ENCODE measurements at places on chromosomes 11 and 22.

DNA sequence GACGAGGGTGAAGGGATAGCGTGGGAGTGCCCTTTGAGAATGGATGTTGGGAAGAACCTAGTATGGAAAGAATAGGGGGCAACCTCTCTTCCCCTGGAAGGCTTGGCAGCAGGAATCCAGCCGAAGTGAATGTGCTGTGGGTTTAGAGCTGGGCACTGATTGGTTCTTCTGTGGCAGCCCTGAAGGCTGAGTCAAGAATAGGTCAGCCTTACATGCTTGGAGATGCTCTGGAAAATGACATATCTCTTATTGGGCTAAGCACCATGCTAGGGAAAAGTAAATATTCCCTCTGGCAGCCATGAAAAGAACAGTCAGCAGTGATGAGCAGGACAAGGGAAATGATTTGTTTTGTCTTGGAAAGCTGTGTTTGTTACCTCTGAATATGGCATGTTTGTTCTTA, 149.5 kb downstream of the COMMD9 start:
- DNase-seq: no peak

DNA sequence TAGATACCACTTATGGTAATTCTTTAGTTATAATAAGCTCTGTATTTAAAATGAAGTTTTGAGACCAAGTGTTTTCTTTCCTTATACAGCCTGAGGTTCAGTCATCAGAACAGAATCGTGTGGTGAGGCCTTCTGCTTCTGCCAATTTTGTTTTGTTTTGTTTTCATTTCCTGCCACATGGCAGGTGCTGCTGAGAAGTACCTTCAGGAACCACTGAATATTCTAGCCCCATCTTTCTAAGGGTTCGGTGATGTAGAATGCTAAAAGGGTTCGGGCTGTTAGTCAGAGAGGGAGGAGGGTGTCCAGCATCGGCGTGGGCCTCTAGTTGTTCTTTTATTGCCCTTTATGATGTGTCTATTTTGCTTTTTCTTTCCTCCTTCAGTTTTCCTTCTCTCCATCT, 25.8 kb downstream of the TNRC6B start:
- DNase-seq: no peak

- peak; percentile 8 for DNase-seq
Measured at GRCh38 chr11:2515401-2516275, 70.8 kb downstream of the KCNQ1 start.

DNA sequence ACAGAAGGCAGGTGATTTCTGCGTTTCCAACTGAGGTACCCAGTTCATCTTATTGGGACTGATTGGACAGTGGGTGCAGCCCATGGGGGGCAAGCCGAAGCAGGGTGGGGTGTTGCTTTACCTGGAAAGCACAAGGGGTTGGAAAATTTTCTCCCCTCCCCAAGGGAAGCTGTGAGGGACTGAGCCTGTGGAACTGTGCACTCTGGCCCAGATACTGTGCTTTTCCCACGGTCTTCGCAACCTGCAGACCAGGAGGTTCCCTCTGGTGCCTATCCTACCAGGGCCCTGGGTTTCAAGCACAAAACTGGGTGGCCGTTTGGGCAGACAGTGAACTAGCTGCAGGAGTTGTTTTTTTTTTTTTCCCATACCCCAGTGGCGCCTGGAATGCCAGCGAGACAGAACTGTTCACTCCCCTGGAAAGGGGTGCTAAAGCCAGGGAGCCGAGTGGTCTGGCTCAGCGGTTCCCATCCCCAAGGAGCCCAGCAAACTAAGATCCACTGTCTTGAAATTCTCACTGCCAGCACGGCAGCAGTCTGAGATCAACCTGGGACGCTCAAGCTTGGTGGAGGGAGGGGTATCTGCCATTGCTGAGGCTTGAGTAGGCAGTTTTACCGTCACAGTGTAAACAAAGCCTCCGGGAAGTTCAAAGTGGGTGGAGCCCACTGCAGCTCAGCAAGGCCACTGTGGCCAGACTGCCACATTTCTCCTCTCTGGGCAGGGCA, 97.2 kb downstream of the JRKL start:
- peak; percentile 38 for DNase-seq

DNA sequence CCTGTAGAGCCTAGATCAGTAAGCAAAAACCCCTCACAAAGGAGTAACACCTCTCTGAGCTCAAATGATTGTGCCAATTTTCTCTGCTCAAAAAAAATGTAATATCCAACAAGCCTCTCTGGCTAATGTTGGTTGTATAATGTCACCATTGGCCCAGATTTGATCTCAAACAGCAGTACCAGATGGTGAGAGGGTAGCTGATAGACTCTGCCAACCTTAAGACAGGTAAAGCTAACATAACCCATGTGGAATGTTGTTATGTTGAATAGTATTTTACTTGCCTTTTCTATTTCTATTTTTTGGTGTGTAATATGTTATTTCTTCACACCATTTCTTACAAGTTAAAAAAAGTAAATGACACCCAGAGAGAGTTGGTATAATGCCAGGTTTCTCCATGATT, 166.7 kb upstream of the GUCY1A2 start:
- DNase-seq: no peak

DNA sequence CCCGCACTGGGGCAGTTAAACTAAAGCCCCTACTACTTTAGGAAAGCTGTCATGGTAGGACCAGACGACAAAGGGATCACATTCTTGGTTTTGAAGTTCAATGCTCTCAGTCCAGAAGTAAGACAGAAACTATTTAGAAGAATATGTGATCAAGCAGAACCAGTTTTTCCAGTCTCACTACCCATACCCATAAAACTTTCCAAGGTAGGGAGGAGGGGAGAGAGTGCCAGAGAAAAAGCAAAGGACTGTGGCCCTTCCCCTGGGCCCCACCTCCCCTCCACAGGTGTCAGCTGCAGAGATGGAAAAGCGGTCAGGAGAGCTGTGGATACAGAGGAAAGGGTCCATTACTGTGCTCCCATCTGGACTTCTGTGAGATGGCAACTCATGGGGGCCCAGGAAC, 587.1 kb downstream of the SOX6 start:
- peak; percentile 77 for DNase-seq

GRCh38 chr22:19761725-19762567, 1.4 kb downstream of the TBX1 start:
- no peak for DNase-seq

All from body of pancreas (tissue), 4 donors.